ENCODE measurements at places on chromosomes 6 and 20.

GRCh38 chr6:134299236-134299635 lies 18.7 kb downstream of the SGK1 start:
- no peak for DNase-seq

DNA sequence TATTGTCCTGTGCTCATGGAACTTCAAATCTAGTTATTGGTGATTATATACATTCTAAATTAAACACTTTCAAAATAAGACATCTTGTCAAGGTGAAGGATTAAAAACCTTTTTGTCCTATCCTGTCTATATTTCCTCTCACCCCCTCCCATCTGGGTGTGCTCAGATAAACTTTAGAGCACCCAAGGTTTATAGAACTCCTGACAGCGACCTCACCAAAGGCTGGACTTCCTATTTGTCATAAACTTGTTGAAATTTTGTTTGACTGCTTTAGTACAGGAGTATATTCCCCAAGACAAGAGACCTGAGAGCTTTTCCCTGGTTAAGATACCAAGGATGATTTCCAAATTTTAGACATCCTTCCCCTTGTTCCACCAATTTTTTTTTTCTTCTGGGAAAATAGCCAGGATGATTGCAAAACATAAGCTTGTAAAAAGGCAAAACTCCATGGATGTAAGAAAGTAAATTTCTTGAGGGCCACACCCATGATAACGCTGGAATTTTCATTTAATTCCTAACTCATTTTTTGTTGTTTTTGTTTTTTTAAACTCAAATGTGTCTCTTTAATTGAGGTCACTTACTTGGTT lies 33.0 kb downstream of the CARMIL1 start:
- no peak for DNase-seq

DNA sequence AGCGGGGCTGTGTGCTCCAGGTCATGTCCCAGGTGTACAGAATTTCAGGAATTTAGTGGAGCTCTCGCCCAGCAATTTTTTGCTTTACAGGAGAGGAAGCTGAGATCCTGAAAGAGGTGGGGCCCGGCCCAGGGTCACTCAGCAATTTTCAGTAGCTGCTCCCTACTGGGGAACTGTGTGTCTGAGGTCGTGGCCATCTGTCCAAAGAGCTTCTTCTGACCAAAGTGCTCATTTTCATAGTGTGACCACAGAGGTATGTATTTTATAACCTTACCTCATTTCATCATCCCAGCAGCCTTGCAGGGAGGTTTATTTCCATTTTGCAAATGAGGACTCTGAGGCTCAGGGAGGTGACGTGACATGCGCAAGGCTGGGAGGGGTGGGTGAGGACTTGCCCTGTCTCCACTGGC lies 46.3 kb downstream of the FAM209B start:
- no peak for DNase-seq

DNA sequence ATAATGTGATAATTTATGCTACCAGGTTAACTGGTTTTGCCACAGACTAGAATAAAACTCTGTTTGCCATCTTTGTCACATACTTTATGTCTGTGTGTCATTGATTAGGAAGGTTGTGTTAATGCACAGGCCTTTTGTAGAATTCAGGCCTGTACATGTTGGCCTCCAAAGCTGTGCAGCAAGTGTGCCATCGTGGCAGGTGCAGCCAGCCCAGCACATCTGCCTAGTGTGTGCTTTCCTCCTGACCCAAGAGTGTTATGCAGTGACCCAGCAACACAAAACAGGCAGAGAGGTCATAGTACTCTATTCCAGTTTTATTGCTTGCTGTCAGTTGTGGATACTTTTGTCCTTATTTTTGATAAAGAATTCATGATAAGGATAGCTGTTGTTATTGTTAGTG lies 3.7 kb downstream of the MAP3K4 start:
- no peak for DNase-seq

- no peak for DNase-seq
Observed at GRCh38 chr6:99364026-99364425, 14.6 kb upstream of the FAXC start.

- DNase-seq = no peak
Observed at GRCh38 chr20:59805786-59806577, 127.5 kb downstream of the SYCP2 start.

- DNase-seq = no peak
Observed at GRCh38 chr6:122871079-122871478, 82.0 kb downstream of the SMPDL3A start.

DNA sequence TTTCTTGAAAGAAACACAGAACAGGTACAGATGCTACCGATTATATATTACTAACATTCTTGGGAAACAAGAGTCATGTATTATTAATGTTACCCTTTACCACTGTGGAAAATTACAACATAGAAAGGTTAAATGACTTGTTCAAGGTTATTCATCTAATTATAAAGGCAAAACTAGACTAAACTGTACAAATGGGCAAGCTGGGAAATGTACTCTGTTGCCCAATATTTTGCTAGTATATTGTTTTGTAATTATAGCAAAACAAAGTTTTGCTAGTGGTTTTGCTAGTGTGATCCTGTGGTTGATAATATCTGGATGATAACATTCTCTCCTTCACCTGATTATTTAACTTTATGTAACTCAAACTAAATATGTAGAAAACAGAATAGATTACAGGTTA lies 96.5 kb downstream of the TINAG start:
- no peak for DNase-seq

- no peak for DNase-seq
Observed at GRCh38 chr6:137775720-137776119, 91.3 kb upstream of the TNFAIP3 start.

- DNase-seq = no peak
Observed at GRCh38 chr6:40077315-40077714, 143.1 kb upstream of the MOCS1 start.

DNA sequence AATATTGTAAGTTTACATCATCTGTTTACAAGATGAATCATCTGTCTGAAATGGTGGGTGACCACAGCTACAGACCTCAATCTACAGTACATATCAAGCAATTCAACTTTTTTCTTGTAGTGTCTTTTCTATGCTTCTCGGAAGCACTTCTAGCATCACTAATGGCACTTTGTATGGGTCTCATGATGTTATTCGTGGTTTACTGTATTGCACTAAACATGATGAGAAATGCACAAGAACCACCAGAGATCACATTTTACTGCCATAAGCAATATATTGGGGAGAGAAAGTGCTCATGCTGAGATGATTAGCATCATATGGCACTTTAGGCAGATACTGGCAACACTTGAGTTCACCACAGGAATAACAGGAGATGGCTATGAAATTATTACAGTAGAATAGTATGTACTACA lies 15.4 kb upstream of the BTBD3 start:
- DNase-seq = peak; percentile 22

GRCh38 chr20:59014680-59015389 lies 4.4 kb upstream of the TUBB1 start:
- no peak for DNase-seq

GRCh38 chr20:62215020-62215990 lies 4.8 kb downstream of the HRH3 start:
- no peak for DNase-seq

- no peak for DNase-seq
Observed at GRCh38 chr20:59221707-59222252, 58.2 kb downstream of the ZNF831 start.

DNA sequence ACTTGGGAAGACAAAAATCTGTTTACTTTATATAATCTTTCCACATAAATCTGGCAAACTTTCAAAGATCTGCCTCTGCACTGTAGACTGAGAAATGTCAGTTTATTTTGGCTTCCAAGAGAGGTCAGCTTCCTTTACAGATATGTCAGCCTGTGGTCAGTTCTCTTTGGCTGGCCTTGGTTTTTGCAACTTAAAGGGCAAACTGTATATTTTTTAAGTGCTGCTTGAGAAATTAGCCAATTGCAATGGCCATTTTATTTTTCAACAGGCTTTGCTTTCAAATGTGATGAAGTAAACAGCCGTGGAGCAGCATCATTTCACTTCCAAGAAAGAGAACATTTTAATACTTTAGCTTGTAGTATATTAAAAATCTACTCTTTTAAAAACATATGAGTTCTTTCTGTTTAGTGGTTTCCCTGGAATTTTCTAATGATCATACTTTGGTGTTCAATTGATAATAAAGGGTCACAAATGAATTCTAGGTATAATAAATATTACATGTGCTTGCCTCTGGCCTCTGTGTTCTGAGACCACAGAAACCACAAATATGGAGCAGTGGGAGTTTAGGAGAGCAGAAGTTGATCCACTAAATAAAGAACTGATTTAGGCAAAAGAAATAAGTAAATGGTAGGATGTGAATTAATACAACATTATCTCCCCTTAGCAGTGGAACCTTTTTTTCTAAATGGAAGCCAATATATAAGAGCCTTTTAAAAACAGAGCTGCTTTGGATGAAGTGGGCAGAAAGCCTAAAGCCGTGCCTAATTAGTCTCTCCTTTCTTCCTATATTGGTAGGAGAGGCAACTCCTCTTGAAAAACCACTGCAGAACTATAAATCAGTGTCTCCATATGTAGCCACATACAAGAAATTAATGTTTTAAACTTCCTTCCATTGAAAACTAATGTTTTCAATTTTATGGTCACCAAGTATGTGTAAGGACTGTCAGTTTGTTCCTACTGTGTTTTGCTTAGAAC lies 16.2 kb downstream of the ADGRB3 start:
- no peak for DNase-seq

DNA sequence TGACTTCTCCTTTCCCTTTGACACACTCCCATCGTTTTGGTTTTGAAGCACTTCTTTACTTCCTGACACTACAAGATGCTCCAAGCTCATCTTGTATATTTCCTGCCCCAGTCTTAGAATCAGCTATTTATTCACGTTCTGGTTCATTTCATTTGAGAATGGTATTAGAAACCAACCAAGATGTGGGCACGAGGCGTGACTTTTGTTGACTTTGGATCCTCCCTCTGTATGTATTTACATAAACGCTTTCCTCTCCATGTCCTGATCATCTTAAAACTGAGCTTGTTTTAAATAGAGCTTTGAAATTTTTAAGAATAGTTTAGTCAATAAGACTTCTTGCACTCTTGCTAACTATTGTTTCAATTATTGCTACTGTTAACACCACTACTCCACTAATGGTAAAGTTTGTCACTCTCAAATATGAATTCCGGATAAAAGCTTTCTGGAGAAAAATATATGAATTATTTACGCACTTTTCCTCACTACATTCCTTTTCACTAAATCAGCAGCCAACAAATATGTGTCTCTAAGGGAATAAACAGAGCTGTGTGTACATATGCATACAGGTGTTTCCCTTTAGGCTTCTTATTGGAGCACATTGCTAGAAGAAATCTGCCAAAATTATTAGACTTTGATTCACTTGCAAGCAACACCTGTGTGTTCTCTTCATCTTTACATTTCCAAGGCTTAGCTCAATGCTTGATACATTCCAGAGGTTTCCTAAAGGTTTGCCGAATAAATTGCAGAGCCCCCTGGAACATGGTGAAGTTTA lies 77.3 kb upstream of the TMEM244 start:
- no peak for DNase-seq

DNA sequence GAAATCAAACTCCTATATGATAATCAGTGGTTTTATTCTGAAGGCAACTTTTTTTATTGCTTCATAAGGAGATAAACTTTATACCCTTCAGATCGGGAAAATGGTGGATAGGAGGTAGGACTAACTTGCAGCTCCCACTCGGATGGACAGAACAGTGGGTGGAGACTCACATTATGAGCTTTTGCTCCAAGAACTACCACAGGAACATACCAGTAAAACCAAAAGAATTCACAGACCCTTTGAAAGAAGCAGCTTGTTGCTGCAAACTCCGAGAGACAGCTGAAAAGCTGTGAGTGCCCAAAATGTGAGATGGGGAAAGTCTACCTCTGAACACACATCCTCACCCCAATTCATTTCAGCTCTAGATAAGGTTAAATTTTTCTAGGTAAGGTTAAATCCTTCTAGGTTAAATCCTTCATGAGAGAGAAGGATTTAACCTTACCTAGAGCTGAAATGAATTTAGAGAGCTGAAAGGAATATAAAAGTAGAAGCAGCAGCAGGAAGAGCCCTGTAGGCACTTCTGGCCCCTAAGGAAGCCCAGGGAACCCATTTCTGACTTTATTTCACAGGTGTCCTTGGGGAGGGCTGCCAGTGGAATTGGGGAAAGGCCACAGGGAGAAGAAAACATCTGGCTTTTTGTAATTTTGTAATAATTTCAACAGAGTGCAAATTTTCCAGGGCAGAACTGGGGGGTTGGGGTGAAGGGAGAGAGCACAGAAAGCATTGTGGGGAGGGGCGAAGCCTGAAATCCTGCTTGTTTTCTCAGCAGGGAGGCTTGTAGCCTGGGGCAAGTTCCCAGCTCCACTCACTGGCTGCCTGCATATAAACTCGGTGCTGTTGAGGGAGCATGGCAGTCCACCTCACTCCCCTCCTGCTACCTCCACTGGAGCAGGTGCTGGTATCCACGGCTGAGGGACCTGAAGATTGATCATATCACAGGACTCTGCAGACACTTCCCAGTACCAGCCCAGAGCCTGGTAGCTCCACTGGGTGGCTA lies 65.9 kb upstream of the HCRTR2 start:
- DNase-seq = no peak

- peak; percentile 79 for DNase-seq
Observed at GRCh38 chr6:34887753-34888513, at the start of gene TAF11. TAF11 (minus strand) TSS chr6:34888042; CDS start chr6:34887957, 85 bp downstream.

DNA sequence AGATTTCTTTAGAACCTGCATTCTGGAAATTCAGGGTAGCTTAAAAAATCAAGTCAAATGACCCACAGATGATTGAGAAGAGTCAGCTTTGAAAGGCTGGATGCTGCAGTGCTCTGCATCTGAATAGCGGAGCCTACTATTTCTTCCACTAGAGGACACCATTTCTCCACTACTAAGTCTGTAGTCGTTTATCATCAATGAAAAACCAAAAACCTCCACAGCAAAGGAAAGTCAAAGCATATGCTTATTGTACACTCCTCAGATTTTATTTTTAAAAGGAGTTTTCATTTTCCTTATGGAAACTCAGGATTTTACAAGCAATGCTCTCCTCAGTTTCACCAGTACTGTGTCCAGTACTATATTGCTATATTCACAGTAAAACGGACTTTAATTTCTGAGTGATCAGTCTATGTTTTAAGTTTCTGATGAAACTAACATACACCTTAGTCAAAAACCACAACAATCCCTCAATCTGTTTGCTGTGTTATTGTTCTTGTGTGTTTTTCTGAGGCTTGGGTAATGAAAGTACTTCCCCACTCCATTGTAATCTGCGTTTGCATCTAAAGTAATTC lies 50.5 kb upstream of the ENPP5 start:
- peak; percentile 15 for DNase-seq

DNA sequence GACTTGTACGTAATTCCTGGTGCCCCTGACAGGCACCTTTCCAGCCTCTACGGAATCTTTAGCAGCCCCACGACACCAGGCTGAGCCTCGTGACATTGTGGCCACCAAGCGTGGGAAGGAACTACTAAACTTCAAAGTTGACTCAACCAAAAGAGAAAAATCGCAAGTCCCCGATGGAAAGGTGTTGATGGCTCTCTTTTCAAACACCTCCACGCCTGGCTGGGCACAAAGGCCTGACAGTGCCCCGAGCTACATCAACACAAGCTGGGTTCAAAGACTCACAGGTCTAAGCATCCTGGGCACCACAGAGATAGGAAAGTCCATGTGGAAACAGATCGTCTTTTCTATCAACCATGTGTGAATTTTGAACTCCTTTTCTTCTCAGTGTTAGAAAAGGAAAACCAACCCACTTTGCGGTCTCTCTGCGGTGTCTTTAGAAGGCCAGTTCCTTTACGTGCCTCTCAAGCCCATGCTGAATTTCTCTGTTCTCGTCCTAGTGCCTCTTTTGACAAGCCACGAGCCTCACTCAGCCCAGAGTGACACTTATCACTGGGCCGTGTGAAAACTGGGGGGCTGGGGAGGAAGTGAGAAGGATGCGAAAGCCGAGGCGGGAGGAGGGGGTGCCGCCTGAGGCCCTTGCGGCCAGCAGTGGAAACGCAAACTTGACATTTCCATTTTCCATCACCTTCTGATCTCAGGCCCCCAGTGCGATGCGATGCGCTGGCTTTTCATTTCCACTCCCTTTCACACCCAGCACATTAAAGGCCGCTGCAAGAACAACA lies 59.4 kb downstream of the GFOD1 start:
- DNase-seq = no peak

All from RCC 7860 (cell line).